ENCODE measurements at places on chromosomes 6 and 20.

DNA sequence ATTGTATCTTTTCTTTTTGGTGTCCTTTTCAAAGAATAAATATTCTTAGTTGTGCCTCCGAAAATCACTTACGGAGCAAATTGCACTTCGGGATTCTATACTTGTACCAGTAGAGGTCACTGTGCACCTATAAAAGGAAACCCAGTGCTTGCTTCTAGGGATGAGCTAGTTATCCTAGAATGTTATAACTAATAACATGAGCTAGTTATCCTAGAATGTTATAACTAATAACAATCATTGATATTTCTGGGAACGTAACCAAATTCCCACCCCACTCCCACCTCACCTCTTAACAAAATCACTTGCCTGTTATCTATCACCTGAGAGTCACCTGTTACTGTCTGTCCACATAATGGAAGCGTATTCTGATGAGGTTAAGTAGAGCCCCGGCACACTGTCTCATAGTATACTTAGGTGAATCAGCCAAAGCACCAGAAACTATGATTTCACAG is 126.9 kb upstream of the TIAM2 start:
- DNase-seq, result peak; percentile 43

GRCh38 chr20:16574656-16575355 is 1.6 kb upstream of the KIF16B start:
- DNase-seq, result peak; percentile 36

GRCh38 chr6:110185879-110186278 is 5.7 kb downstream of the CDC40 start:
- DNase-seq, result no peak

DNA sequence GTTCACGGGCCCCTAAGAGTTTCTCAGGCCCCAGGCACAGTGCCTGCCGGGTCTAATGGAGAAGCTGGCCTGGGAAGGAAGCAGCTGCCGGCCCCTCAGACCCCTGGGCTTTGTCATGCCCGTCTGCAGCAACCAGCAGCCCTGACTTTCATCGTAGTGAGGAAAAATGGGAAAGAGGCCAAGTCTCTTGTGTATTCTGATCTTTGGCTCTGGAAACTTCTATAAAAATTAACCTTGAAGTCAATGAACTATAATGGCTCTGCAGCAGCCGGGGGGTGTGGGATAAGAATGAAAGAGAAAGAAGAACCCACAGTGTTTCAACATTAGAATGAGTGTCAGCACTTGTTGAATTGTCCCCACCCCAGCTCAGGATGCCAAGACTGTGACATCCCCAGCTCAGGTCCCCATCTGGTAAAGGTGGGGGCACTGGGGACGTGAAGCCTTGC is 12.9 kb downstream of the TGM2 start:
- no peak for DNase-seq

DNA sequence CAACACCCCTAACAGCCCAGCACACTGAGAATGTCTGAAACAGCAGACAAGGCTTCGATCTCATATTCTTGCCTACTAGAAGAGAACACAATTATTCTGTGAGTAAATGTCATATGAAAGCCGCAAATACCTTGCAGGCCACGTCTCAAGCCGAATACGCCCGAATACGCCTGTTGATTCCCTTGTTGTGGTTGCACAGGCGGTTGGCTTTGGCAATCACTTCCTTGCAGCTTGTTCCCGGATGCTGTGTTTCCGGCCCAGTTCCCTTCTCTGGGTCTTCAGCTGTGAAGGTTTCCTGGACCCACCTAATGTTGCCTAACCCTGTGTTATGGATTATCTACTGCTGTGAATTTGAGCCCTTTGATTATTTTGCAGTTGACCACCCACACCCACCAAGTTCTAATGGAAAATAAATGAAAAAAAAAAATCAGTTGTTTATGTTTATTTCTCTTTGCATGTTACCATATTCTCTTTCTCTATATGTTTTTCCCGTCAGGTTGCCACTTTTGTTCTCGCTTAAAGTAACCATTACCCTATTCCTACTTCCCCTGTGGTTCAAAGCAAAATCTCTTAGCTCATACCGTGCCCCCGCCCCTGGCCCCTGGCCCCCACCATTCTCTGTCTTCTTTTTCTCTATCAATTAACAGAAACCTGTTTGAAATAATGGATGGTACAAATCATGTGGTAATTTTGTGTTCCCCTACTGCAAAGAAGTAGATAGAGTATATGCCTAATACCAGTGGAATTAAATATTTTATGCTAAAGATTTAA is 172.4 kb downstream of the ADGB start:
- DNase-seq, result no peak

DNA sequence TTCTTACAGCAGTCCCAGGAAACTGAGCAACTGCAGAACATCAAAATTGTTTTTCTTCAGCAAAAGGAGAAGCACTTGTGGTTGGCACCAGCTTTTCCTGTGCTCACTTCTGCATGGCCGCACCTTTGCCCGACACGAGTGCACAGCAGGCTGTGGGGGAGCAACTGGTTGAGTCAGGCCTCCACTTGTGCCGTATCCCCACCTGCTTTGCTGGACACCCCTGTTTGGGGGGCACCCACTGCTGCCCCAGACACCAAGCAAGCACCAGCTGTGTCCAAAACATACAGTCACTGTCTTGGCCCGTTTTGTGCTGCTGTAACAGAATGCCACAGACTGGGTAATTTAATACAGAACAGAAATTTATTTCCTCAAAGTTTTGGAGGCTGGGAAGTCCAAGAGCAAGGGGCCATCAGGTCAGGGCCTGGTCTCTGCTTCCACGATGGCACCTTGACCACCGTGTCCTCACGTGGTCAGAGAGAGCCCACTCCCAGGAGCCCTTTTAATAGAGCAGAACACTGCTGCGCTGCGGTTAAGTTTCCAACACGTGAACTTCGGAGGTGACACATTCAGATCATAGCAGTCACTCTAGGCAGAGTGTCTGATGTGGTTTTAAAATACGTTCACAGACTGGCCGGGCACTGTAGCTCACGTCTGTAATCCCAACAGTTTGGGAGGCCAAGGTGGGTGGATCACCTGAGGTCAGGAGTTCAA is 8.7 kb upstream of the GMEB2 start:
- DNase-seq, result no peak

- DNase-seq, result no peak
Measured at GRCh38 chr6:92399911-92400310, 1019.4 kb downstream of the EPHA7 start.

DNA sequence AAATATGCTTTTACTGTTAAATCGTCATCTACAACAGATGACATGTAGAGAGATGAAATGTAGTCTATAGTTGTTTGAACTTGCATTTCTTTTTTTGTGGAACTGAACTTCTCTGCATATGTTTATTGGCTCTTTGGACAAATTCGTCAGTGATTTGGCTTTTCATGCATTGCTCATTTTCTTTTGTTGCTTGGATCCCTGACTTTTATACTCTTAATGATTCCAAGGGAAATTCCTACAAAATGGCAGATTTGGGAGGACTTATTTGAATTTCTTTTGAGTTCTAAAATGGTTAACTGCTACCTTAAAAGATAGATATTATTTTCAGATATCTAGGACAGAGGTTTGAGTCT is 65.4 kb downstream of the UTRN start:
- DNase-seq, result no peak

- DNase-seq, result no peak
Measured at GRCh38 chr6:131773284-131773950, 34.4 kb upstream of the ENPP1 start.

GRCh38 chr6:134303891-134304290 is 14.0 kb downstream of the SGK1 start:
- no peak for DNase-seq

- DNase-seq, result no peak
Measured at GRCh38 chr6:15520626-15521203, 142.1 kb downstream of the DTNBP1 start.

DNA sequence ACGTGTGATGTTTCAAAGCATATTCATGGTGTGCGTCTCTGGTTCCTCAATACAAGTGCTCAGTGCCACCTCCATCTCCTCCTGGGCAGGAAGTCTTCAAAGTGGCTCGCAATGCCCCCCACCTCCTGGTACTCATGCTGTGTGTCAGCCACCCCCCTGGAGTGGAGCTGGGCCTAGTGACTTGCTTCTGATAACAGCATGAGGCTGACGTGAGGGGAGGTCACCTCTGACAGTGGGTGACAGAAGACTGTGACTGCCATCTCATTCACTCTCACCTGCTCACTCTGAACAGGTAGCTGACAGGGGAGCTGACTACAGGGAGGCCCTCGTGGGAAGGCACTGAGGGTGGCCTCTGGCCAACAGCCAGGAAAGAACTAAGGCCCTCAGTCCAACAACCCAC is 92.4 kb upstream of the NFATC2 start:
- DNase-seq, result no peak

- no peak for DNase-seq
Measured at GRCh38 chr20:1335961-1336698, 7.2 kb upstream of the SDCBP2 start.
